ENCODE measurements at places on chromosomes 11 and 22. TPM values are rescaled to one million over a fixed set of nuclear protein-coding genes. Genes with fewer than 3 reads are reported as not detected.

Gene LDHAL6A
- not detected for total RNA-seq

Gene GDPD4
- not detected for total RNA-seq

Gene DGCR6
- 0.48 TPM for total RNA-seq

Gene C11orf52
- total RNA-seq: 1.2 TPM

Gene IL18
- total RNA-seq: 52.6 TPM

Gene RAB6A
- 86.2 TPM for total RNA-seq

Gene APOL3
- total RNA-seq: 0.85 TPM

Gene NUDT8
- 7.2 TPM for total RNA-seq

Gene EXPH5
- 15.0 TPM for total RNA-seq

Gene GRIA4
- not detected for total RNA-seq

Gene SMIM35
- total RNA-seq: not detected

Gene PDE3B
- total RNA-seq: 0.03 TPM

Gene CNGA4
- total RNA-seq: 0.07 TPM

Gene RAG1
- 1.5 TPM for total RNA-seq
